Cerebellar cortex (tissue), 1 donor: ENCODE measurements at places on chromosomes 12 and 14.

DNA sequence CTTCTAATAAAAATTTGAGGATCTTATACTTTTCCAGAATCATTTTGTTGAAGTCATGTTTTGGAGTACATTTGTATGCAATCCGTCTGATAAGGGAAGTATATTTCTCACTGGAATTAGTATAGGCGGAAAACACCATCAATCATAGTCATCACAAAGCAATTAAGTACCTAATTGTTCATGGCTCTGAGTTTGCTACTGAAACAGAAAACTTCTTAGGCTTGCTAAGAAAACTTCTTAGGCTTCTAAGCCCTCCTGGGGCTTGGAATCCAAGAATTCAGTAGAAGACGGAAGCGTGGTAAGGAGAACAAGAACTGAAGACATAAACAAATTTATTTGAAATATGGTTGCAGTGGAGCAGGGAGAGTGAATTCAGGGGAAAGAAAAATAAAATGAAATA is 636.3 kb downstream of the DIO2 start:
- no peak for DNase-seq

DNA sequence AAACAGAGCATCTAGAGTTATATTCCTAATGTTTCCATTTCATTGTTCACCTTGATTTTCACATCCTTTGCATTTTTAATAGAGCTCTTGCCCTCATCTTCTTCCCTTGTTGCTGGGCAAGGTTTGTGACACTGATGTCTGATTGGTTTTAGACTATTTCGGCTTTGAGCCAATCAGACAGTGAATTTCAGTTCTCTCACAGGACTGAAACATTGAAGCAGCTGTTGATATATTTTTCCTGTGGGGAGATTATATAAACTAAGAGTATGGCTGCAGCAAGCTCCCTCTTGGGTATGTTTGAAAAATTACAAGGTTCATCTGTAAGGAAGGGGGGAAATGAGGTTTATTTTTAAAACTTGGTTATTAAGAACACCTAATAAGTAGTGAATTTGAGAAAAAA is 51.2 kb downstream of the ATF7IP start:
- DNase-seq: peak; percentile 88

DNA sequence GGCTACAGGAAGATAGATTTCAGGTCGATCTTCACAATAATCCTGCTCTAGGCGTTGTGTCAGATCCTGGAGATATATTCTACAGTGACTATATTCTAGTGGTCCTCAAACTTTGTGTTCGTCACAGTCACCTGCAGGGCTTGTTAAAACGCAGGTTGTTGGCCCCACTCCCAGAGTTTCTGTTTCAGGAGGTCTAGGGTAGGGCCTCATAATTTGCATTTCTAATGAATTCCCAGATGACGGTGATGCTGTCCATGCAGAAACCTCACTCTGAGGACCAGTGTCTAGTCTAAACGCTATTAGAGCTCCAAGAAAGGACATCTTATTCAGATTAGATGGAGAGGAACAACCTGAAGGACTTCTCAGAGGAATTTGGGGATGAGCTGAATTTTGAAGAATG is 13.2 kb upstream of the SLC6A13 start:
- DNase-seq: no peak

DNA sequence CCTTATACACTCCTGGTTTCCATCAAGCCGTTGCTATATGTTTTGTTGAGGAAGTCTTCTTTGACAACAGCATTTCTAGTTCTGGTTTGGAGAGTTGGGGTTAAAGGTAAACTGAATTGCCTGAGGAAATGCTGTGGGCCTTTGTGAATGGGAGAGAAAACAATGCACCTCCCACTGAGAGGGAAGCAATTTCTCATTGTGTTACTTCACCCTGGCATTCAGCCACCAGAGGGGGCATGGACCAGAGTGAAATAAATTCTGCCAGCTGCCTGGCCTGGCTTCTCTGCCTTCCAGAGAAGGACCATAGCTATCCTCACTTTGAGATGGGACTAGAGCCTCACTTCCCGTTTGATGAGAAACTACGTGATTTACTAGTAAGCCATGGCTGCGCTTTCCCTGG is 475.3 kb downstream of the EGLN3 start:
- peak; percentile 14 for DNase-seq

DNA sequence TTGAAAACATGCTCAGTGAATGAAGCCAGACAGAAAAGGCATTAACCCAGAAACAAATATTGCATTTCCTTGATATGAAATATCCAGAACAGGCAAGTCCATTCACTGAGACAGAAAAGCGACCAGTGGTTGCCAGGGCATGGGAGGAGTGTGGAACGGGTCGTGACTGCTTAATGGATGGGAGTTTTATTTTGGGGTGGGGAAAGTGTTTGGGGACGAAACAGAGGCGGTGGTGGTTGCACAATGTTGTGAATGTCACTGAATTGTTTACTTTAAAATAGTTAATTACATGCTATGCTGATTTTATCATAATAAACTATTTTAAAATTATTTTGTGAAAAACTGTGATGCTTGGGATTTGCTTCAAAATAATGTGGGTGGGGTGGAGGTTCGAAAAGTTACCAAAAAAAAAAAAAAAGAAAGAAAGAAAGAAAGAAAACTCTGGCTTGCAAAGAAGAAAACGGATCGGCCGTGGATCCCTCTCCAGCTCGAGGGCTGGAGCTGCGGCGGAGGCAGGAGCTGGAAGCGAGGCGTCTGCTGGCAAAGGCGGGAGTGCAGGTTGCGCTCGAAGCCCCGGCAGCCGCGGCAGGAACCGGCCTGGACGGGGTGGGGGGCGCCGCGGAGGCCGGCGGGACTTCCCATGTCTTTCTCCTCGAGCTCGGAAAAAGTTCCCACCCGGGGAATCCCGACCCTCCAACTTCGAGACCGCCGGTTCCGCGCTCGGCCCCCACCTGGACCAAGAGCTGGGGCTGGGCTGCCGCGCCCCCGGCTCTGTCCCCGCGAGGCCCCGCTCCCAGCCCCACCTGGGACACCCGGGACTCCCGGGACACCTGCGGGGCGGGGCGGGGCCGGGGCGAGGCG is 524 bp upstream of the P2RX2 start:
- DNase-seq: no peak

DNA sequence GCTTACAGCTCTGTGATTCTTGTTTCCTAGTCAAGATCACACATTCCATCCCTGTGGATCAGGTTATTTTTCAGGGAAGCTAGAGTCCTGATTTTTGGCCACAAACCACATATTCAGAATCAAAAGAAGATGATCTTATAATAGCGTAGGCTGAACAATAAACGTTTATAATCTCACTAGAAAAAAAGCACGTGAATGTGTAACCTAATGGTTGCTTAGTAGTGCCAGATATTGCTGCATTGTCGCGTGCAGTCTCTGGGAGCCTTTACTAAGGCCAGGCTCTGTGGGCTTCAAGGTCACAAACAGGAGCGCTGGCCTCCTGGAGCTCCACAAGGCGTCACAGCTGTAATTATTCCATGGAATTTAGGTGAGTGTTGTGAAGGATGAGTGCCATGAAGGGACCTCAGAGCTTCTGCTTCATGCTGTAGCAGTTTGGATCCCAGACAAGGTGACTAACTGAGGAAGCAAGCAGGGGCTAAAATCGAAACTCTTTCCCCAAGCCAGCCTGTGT is 17.4 kb downstream of the CDKN1B start:
- no peak for DNase-seq

GRCh38 chr14:83260751-83261150 is 1727.1 kb upstream of the SEL1L start:
- no peak for DNase-seq

GRCh38 chr12:20194171-20194570 is 174.2 kb upstream of the PDE3A start:
- no peak for DNase-seq

DNA sequence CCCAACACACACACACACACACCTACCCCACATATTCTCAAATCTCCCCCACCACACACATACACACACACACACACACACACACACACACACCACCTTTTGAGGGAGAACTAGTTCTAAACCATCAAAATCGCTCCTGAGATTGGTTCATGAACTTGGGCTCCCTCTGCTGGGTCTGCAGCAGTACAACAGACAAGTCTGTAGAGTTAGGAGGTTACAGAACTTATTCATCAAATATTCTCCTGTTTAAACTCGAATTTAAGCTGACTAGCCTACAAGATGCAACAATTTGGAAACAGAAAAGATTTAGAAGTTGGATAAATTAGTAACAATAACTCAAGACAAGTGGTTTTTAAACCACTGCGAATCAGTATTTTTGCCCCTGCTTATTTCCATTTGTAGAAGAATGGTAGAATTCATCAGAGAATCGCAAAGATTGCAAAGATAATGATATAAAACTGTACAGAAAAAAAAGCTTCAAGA is 136.4 kb upstream of the USP15 start:
- peak; percentile 31 for DNase-seq

GRCh38 chr14:58426670-58427280 is 556 bp downstream of the TIMM9 start:
- peak; percentile 81 for DNase-seq

DNA sequence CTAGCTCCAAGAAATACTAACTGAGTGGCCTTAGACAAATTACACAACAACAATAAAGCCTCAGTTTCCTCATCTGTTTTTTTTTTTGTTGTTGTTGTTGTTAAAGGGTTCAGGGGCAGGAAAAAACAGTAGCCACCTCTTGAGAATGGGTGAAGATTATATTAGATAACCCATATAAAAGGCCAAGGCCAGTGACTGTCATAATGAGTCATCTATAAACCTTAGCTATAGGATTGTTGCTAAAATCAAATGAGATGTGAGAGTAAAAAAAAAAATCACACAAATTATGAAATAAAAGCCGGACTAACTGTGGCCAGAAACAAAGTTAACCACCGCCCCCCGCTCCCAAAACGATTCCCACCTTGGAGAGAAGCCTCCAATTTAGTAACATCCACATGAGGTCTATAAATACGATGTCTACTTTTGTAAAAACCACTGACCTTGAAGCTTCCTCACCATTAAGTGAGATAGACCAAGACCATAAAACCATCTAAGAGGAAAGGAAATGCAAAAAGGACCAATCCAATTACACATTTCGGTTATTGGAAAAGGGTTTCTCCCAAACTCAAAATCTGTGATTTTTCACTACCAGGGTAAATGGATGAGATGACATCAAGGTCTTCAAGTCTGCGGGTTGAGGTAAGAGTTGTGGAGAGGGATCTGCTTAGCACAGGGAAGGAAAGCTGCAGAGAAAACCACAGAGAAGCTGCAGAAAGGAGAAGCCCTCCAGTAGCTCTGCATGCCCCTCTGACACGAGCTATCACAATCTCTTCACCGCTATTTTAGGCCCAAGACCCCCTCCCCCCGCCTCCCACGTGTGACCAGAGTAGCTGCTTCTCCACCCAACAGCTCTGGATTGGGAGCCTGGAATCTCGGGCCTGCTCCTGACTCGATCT is 1.0 kb downstream of the NAA25 start:
- DNase-seq: no peak

DNA sequence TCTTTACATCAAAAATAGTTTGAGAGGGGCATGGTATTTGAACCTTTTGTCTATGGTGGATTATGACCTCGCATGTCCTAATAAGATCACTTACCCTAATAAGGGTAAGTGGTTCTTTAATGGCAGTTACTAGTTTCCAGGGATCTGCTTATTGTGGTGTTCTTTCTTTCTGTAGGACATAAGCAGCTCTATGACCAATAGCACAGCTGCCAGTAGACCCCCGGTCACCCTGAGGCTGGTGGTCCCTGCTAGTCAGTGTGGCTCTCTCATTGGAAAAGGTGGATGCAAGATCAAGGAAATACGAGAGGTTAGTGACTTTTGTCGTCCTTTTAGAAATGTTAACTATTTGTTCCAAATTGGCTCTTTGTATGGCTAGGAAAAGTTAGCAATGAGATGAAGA is 7.2 kb downstream of the PCBP2 start:
- no peak for DNase-seq

GRCh38 chr12:85642808-85643207 is 193.4 kb downstream of the RASSF9 start:
- no peak for DNase-seq

DNA sequence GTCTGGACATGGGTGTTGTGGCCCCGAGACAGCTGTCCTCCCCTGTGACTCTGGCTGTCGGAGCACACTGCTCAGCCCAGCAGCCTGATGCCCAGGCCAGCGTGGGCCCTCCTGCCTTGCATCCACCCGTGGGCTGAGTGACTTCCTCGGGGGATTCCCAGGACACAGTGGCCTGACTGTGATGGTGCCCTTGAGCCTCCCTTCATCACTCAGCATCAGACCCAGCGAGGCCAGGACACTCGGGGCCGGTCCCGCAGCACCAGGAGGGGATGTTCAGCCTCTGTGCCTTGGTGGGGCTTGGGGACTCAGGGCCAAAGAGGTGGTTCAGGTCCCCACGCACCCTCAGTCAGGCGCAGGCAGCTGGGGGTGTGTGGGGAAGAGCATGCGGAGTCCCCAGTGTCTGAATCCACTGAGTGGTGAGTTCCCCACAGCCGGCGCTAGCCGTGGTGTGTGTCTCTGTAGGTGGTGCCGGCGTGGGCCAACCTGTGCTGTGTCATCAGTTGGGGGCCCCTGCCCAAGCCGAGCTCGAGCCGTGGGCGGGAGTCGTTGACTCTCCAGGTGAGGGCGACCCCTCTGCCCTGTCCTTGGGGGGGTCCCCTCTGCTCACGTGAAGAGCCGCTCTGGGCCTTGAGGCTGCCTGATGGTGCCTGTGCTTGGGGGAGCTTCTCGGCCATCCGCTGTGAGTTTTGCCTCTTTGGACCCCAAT is 185.8 kb downstream of the ADGRD1 start:
- no peak for DNase-seq

- no peak for DNase-seq
These were observed 18.8 kb downstream of the SYNDIG1L start for GRCh38 chr14:74407021-74407800.

- DNase-seq: peak; percentile 70
These were observed 57.4 kb downstream of the FOXN3 start for GRCh38 chr14:89359477-89360222.

DNA sequence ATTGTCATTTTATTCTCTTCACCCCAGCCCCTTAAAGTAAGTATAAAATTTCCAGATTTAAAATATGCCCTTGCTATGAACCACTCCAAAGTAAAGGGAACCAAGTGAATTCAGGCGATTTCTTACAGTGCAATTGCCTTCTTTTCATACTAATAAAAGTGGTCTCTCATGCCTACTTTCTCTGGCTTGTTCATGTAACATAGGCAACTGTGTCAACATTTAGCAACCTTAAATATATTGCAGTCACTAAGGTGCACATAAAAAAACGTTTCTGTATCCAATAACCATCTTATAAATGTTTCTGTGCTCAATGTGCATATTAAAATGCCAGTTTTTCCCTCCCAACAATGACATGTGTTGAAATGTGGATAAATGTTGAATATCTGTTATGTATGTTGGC is 271.6 kb upstream of the DCN start:
- no peak for DNase-seq

GRCh38 chr12:1920971-1921370 is 2.5 kb upstream of the CACNA2D4 start:
- no peak for DNase-seq

DNA sequence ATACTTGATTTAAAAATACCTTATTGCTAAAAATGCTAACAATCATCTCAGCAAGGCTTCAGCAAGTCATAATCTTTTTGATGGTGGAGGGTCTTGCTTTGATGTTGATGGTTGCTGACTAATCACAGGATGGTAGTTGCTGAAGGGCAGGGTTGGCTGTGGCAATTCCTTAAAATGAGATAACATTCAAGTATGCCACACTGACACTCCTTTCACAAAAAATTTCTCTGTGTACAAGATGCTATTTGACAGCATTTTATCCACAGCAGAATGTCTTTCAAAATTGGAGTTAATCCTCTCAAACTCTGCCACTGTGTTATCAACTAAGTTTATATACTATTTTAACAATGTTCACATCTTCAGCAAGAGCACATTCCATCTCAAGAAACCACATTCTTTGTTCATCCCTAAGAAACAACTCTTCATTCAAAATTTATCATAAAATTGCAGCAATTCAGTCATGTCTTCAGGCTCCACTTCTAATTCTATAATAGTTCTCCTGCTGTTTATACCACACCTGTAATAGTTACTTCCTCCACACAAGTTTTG is 16.1 kb downstream of the SCAF11 start:
- no peak for DNase-seq
